Activated CD8-positive, alpha-beta T cell treated with anti-CD3 and anti-CD28 coated beads for 36 hours (primary cell): ENCODE measurements at places on chromosomes 2 and 18. TPM values are rescaled to one million over a fixed set of nuclear protein-coding genes. Genes with fewer than 3 reads are reported as not detected.
A peak's percentile ranks its signal among the peaks of the same experiment; 100 is the strongest.

GRCh38 chr18:49446481-49446880, 14.0 kb downstream of the DYM start:
- H3K4me1 ChIP-seq, result peaks cover 13% of the 10 kb centered on the region
- H3K27ac ChIP-seq, result no peak overlapping the region
- no peak for DNase-seq
- H3K36me3 ChIP-seq, result peaks cover 36% of the 10 kb centered on the region

GRCh38 chr2:64987001-64987955, 1.9 kb upstream of the SLC1A4 start:
- no peak for DNase-seq
- no peak overlapping the region for H3K27ac ChIP-seq
- peaks cover 48% of the 10 kb centered on the region for H3K4me1 ChIP-seq
- H3K4me3 ChIP-seq, result peak overlapping the region; percentile 73

DNA sequence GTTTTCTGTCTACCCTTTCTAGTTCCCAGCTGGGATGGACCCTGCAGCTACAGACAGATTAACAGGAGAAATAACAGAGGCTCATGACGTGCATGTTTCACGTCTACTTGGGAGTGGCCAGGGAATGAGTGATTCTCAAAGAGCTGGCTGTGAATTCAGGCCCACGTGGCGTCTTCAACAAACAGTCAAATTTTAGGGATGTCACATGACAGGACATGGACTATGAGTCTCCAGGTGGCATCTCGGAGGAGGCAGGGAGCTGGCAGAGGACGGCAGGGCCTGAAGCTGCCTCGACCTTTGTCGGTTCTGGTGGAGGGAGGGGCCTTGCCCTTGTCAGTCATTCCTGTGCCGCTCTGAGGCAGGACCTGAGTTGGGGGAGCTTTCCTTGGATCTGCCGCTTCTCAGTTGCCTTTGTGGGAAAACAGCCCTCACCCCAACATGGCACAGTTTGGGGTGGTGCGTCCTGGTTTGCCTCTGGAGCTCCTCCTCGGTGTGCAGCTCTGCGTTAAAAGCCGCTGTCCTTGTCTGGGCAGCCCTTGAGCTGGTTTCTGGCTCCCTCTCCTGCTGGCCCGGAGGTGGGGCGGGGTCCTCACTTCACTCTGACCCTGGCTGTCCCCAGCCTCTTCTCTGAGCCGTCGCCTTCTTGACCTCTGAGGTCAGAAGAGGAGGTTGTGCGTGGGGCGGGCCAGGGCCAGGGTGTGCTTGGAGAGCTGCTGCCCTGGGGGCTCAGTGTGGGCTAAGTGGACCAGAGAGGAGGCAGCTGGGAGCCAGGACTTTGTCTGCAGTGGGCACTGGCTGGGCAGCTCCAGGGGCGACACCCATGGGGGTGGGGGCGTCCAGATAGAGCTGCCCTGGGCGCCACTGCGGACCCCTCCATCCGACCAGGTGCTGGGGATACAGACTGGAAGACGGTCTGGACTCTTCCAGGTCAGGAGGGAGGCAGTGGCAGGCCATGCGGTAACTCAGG, 12.1 kb upstream of the GAL3ST2 start:
- peaks cover 12% of the 10 kb centered on the region for H3K36me3 ChIP-seq
- H3K27ac ChIP-seq, result peak overlapping the region; percentile 30
- DNase-seq, result no peak
- H3K27me3 ChIP-seq, result no peaks in the 10 kb centered on the region
- peaks cover 23% of the 10 kb centered on the region for H3K4me1 ChIP-seq

GRCh38 chr2:98463081-98463481, 18.4 kb downstream of the INPP4A start:
- peak overlapping the region; percentile 69 for H3K4me3 ChIP-seq
- H3K36me3 ChIP-seq, result peaks cover 14% of the 10 kb centered on the region

DNA sequence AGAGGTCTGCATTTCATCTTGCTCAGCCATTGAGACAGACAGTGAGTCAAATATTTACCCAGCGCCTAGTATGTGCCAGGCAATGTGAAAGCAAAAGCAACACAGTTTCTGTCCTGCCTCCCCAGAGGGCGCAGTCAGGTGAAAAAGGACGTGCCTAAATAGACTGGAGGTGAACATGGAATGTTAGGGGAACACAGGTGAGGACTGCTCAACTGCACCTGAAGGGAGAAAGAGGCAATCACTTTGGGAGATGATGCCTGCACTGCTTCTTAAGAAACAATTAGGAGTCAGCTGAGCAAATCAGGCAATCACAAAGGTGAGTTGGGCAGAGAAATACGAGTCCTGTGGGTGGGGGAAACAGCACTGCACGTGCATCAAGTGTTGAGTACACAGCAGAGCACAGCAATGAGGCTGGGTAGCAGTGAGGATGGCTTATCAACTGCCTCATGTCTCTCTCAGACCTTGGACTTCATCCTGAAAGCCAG, 218.3 kb upstream of the SMAD7 start:
- peak; percentile 52 for DNase-seq
- peak overlapping the region; percentile 43 for H3K4me3 ChIP-seq
- H3K27ac ChIP-seq, result peak overlapping the region; percentile 14
- peaks cover 18% of the 10 kb centered on the region for H3K36me3 ChIP-seq
- no peaks in the 10 kb centered on the region for H3K27me3 ChIP-seq

GRCh38 chr2:190440113-190440512, 32.0 kb downstream of the MFSD6 start:
- H3K27me3 ChIP-seq, result no peaks in the 10 kb centered on the region
- peaks cover 45% of the 10 kb centered on the region for H3K36me3 ChIP-seq
- peaks cover 79% of the 10 kb centered on the region for H3K4me1 ChIP-seq
- DNase-seq, result no peak

MAPK4 gene
- total RNA-seq, result not detected

RAB11FIP5 gene
- 9.7 TPM for total RNA-seq
